Naive thymus-derived CD4-positive, alpha-beta T cell (primary cell): ENCODE measurements at places on chromosomes 16 and 17.

DNA sequence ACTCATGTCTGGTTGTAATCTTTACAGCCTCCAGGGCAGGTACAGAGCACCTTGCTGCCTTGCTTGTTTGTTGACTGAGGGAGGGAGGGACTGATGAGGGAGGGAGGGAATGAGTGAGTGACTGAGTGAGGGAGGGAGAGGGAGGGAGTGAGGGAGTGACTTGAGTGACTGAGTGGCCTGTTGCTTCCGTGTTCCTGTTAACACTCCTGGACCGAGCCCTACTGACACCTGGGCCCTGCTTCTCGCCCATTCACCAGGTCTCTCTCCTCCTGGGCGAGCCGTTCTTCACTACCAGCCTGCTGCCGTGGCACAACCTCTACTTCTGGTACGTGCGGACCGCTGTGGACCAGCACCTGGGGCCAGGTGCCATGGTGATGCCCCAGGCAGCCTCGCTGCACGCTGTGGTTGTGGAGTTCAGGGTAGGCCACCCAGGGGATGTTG, 41.2 kb downstream of the PRMT7 start:
- H3K4me3 ChIP-seq, result no peak overlapping the region
- H3K27ac ChIP-seq, result no peak overlapping the region
- peaks cover 23% of the 10 kb centered on the region for H3K4me1 ChIP-seq
- no peak for DNase-seq
- H3K27me3 ChIP-seq, result no peaks in the 10 kb centered on the region

GRCh38 chr17:8324132-8324531, 14.1 kb downstream of the ARHGEF15 start:
- no peaks in the 10 kb centered on the region for H3K36me3 ChIP-seq
- H3K27ac ChIP-seq, result no peak overlapping the region
- DNase-seq, result no peak
- peaks cover 3% of the 10 kb centered on the region for H3K27me3 ChIP-seq
- no peak overlapping the region for H3K4me3 ChIP-seq

GRCh38 chr17:48244814-48245213, 137.2 kb downstream of the SNX11 start:
- H3K36me3 ChIP-seq, result peaks cover 7% of the 10 kb centered on the region
- H3K4me1 ChIP-seq, result peaks cover 9% of the 10 kb centered on the region
- H3K27me3 ChIP-seq, result no peaks in the 10 kb centered on the region
- no peak for DNase-seq

DNA sequence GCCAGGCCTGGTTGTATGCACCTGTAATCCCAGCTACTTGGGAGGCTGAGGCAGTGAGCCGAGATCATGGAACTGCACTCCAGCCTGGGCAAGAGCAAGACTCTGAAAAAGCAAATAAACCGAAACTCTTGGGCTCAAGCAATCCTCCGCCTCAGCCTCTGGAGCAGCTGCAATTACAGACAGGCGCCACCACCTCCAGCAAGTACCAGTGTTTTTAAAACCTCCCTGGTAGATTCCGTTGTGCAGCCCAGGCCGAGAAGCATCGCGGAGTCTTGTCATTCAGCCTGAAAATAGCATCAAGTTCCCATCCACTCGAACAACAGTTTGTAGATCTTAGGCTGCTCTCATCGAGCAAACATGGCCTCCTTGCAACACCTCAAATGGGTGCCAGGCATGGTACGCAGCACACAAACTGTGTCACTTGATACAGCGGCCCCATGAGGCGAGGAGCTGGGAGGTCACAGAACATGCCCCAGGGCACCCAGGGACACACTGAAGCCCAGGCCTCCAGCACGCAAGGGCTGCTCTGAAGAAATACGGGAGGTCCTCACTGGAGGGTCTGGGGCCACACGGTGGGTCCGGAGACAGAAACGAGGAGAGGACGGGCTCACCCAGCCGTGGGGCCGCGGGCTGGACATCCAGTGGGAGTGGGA, 18.1 kb downstream of the TMC6 start:
- DNase-seq, result no peak
- H3K27me3 ChIP-seq, result no peaks in the 10 kb centered on the region
- H3K36me3 ChIP-seq, result peaks cover 23% of the 10 kb centered on the region
- peaks cover 27% of the 10 kb centered on the region for H3K4me1 ChIP-seq
- H3K4me3 ChIP-seq, result no peak overlapping the region
- no peak overlapping the region for H3K27ac ChIP-seq

GRCh38 chr17:74862108-74862901, 2.6 kb upstream of the GRIN2C start:
- H3K27ac ChIP-seq, result no peak overlapping the region
- peak; percentile 74 for DNase-seq
- peaks cover 8% of the 10 kb centered on the region for H3K27me3 ChIP-seq
- peaks cover 15% of the 10 kb centered on the region for H3K4me1 ChIP-seq
- H3K36me3 ChIP-seq, result no peaks in the 10 kb centered on the region
- H3K4me3 ChIP-seq, result no peak overlapping the region

DNA sequence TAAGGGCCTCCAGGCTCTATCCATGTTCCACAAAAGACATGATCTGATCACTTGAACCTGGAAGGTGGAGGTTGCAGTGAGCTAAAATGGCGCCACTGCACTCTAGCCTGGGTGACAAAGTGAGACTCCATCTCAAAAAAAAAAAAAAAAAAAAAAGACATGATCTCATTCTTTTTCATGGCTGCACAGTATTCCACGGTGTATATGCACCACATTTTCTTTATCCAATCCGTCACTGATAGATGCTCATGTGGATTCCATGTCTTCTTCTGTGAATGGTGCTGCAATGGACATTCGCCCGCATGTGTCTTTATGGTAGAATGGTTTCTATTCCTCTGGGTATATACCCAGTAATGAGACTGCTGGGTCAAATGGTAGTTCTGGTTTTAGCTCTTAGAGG, 124.4 kb downstream of the ANKRD11 start:
- no peak overlapping the region for H3K27ac ChIP-seq
- H3K36me3 ChIP-seq, result peaks cover 18% of the 10 kb centered on the region
- no peak overlapping the region for H3K4me3 ChIP-seq
- DNase-seq, result no peak
- peaks cover 69% of the 10 kb centered on the region for H3K4me1 ChIP-seq

DNA sequence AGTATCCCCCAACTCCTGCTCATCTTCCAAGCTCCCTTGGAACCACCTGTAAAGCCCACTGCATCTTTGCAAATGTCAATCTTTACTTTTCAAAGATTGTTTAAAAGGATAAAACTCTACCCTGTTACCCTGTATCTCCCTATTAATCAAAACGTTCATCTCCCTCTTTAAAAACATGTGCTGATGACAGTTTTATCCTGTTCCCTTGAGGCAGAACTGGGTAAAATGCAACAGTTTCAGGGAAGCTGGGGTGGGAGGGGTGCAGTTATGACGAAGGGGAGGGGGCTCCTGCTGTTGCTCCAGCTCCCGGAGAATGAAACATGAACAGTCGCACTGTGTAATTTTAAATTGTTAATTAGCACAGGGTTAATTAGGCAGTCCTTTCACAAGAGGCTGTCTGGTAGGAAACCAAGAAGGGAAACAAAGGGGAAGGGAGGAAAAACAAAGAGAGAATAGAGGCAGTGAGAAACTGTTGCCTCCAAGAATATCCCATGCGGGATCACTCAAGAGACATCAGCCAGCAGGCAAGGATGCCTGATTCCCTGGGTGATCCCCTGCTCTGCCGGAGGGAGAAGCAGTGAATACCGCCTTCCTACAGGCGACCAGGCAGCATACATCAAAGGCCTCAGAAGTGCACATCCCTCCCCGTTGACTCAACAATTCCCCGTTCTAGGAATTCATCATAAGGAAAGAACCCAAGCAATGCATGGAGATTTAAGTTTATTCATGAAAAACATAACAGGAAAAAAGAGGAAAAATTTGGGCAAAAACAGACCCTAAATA, 84.2 kb downstream of the ZFHX3 start:
- no peaks in the 10 kb centered on the region for H3K36me3 ChIP-seq
- H3K4me3 ChIP-seq, result no peak overlapping the region
- H3K27me3 ChIP-seq, result no peaks in the 10 kb centered on the region

- no peaks in the 10 kb centered on the region for H3K4me1 ChIP-seq
- no peaks in the 10 kb centered on the region for H3K36me3 ChIP-seq
- no peaks in the 10 kb centered on the region for H3K27me3 ChIP-seq
- no peak overlapping the region for H3K27ac ChIP-seq
Observed at GRCh38 chr17:76369804-76370203, 14.6 kb upstream of the SPHK1 start.

DNA sequence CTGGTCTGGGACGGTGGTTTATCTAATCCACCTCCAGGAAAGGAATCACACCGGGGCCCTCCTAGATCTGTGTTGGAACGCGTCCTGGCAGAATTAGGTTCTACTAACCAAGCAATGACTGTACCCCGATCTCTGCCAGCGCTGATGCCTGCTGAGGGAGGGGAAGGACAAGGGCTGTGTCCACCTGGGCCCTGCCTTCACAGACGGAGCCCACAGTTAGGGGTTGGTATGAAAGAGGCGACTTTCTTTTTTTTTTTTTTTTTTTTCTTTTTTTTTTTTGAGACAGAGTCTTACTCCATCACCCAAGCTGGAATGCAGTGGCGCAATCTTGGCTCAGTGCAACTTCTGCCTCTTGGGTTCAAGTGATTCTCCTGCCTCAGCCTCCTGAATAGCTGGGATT, 9.9 kb upstream of the KRT19 start:
- no peak overlapping the region for H3K27ac ChIP-seq
- H3K27me3 ChIP-seq, result no peaks in the 10 kb centered on the region
- H3K4me3 ChIP-seq, result no peak overlapping the region

DNA sequence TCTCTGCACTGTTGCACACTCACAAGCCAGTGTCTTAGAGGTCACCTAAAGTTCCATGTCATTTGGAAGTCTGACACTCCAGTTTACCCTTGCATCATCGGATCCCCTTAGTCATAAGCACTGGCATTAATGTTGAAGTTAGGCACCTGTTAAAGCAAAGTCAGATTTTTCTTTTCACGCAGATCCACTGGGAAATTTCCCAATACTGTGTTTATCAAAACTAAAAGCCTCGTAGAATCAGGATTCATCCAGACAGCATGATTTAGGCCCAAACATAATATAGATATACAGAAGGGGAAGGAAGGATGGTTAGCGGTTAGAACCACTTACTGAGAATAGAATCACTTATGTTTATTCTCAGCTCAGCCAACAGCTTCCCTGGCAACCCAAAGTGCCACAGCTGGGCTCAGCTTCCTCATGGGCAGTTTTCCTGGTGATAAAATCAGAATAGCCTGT, 30.1 kb upstream of the HAPSTR1 start:
- H3K27me3 ChIP-seq, result no peaks in the 10 kb centered on the region
- DNase-seq, result no peak
- H3K27ac ChIP-seq, result no peak overlapping the region
- H3K36me3 ChIP-seq, result no peaks in the 10 kb centered on the region
- H3K4me1 ChIP-seq, result no peaks in the 10 kb centered on the region
- no peak overlapping the region for H3K4me3 ChIP-seq

- DNase-seq, result no peak
- peak overlapping the region; percentile 69 for H3K27ac ChIP-seq
- H3K4me3 ChIP-seq, result peak overlapping the region; percentile 57
- H3K4me1 ChIP-seq, result peaks cover 61% of the 10 kb centered on the region
- peaks cover 17% of the 10 kb centered on the region for H3K36me3 ChIP-seq
Observed at GRCh38 chr17:40345161-40345993, 19.2 kb downstream of the GJD3 start.

GRCh38 chr17:34667656-34668055, 88.3 kb downstream of the TMEM132E start:
- H3K36me3 ChIP-seq, result no peaks in the 10 kb centered on the region
- H3K27ac ChIP-seq, result no peak overlapping the region
- no peaks in the 10 kb centered on the region for H3K27me3 ChIP-seq
- no peak overlapping the region for H3K4me3 ChIP-seq

- no peaks in the 10 kb centered on the region for H3K27me3 ChIP-seq
- no peak overlapping the region for H3K4me3 ChIP-seq
- DNase-seq, result no peak
- H3K4me1 ChIP-seq, result no peaks in the 10 kb centered on the region
- no peaks in the 10 kb centered on the region for H3K36me3 ChIP-seq
Observed at GRCh38 chr16:60720060-60720459, 1316.2 kb downstream of the CDH8 start.
